Bladder microvascular endothelial cell (primary cell): ENCODE measurements at places on chromosomes 4 and X. TPM values are rescaled to one million over a fixed set of nuclear protein-coding genes. Genes with fewer than 3 reads are reported as not detected.

Gene ADH4
- not detected in 2 replicates for total RNA-seq

Gene PAGE4
- not detected in 2 replicates for total RNA-seq

Gene BLOC1S4
- total RNA-seq = 7.6 and 9.4 TPM in 2 replicates

Gene BMPR1B
- total RNA-seq = under 0.01 and 0.19 TPM in 2 replicates

Gene INTU
- 1.3 and 5.5 TPM in 2 replicates for total RNA-seq

Gene PPP4R3C
- total RNA-seq = not detected in 2 replicates

Gene AMTN
- not detected in 2 replicates for total RNA-seq

Gene FDCSP
- not detected in 2 replicates for total RNA-seq

Gene FAT4
- total RNA-seq = 31.2 and 107 TPM in 2 replicates

Gene LIN54
- total RNA-seq = 7.8 and 12.8 TPM in 2 replicates

Gene CT45A3
- not detected in 2 replicates for total RNA-seq

Gene SPANXD
- total RNA-seq = not detected in 2 replicates

Gene SEC24B
- total RNA-seq = 8.9 and 29.6 TPM in 2 replicates

Gene PCSK1N
- 0.31 TPM in 1 of 2 replicates, not detected in the other for total RNA-seq

Gene USP17L12
- not detected in 2 replicates for total RNA-seq

Gene LINC00632
- total RNA-seq = 0.49 and 0.57 TPM in 2 replicates

Gene RIBC1
- 0.16 and 0.19 TPM in 2 replicates for total RNA-seq

Gene TCEAL5
- total RNA-seq = not detected in 2 replicates

Gene DIPK2B
- total RNA-seq = 64.9 and 118 TPM in 2 replicates

Gene MAPK10
- under 0.01 and 0.16 TPM in 2 replicates for total RNA-seq

Gene SPIN4
- 2.9 and 6.3 TPM in 2 replicates for total RNA-seq

Gene CENPE
- total RNA-seq = 12.3 and 15.2 TPM in 2 replicates

Gene IGFBP7
- 663 and 1,922 TPM in 2 replicates for total RNA-seq

Gene SPACA5
- not detected in 2 replicates for total RNA-seq

Gene ADAM29
- total RNA-seq = 0.06 TPM in 1 of 2 replicates, not detected in the other
